Stimulated activated CD4-positive, alpha-beta T cell treated with anti-CD3 and anti-CD28 coated beads, Interleukin-1b, Interleukin-23, amount 100 ng/mL, for 4 hours (primary cell): ENCODE measurements at places on chromosomes 3 and 15.

DNA sequence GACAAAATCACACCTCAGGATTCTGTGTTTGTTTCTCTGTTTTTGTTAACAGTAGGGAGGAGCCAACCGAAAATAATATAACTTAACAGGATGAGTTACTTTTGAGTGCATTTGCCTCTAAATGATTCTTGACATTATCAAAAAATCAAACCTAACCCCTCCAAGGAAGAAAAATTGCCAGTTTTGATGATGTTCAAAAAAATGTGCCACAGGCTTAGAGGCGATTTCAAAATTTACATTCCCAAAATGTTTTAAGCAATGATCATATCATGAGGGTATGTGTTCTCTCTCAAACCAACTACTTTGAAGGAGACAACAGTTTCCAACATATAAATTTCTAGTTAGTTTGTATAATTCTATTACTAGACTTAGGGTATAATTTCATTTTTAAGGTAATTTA is 6.7 kb downstream of the VGLL3 start:
- no peak for DNase-seq

- no peak for DNase-seq
Measured at GRCh38 chr3:154782151-154782550, 298.0 kb upstream of the MME start.

DNA sequence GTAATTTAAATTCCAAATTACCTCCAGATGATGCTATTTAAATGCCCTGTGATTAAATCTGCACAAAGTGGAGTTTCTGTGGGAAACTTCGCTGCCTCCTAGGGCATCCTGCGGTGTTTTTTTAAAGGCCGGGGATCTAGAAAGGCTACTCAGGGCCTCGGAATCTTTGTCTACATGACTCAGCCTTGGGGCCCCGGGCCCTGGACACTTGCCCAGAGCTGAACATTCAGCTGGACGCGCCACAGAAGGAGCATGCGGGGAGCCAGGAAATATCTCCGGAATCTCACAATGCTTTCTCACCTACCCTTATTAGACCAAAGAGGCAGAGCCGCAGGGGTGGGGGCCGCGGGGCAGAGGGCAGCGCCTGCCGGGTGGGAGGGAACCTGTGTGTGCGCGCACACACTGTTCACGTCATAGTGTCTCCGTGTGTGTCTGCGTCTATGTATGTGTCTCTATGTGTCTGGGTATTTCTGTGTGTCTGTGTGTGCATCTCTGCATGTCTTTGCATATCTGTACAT is 145.5 kb upstream of the TPM1 start:
- DNase-seq: no peak

GRCh38 chr3:6416049-6416661 is 444.8 kb upstream of the GRM7 start:
- DNase-seq: no peak

DNA sequence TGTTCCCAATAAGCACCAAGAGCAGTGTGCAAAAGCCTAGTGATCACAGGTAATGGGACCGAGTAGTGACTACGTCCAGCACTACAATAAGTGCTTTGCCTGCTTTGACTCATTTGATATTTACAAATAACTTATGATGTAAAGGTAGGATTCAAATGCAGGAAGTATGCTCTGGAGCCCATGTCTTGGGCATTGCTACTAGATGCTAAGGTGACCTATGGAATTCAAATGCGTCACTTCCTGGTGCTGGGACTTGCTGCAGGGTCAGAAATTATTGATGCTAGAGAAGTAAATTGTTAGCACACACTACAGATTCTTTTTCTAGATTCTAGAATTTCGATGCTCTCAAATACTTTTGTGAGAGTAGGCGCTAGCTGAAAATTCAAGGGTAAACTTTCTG is 101.2 kb upstream of the TSC22D2 start:
- no peak for DNase-seq

DNA sequence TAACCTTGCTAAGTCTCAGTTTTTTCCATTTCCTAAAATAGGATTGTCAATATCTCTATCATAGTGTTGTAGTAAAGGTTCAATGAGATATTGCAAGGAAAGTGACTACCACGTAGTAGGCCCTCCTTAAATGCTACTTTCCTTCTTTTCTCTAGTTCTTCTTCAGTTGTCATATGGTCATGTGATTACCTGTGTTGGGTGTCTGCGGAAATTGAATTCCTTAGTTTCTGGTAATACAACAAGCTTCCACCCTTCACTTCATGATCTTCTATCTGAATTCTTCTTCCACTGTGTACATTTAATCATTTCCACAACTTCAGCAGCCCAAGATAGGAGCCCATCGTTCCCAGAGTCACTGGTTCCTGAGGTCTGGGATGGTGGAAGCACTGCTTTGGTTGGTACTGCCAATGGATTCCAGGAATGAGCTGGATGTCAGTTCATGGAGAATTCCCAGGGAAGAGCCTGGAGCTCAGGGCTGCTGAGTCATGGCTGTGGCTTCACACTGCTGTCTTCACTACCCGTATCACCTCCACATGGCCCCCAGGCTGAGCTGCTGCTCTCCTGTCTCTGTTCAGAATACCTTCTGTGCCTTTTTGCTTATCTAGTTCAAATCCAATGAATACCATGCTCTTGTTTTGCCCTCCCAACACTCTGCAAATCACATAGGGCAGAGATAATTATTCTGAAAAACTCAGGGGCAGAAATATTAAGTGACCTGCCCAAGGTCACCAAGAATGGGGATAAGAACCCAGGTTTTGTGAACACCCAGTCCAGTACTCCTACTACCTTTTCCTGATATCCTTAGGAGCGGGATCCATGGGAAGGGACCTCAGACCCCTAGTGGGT is 98.6 kb downstream of the RPL39L start:
- no peak for DNase-seq

DNA sequence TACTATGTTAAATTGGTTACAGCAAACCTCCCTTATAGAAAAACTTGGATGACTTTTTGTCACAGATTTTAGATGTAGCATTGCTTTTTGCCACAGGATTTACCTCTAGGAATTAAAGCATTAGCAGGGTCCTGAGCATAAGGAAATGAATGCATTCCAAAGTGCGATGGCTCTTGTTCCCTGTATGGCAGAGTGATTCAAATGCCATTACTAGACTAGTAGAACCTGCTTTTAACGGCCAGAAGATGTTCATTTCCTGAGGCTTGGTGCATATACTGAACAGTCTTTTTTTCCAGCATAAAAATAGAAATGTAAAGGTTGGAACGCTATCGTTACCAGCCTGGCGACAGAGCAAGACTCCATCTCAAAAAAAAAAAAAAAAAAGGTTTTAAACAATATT is 59.4 kb downstream of the WNT5A start:
- DNase-seq: no peak

GRCh38 chr3:72533591-72534473 is 314.4 kb downstream of the SHQ1 start:
- DNase-seq: no peak

- DNase-seq: no peak
Measured at GRCh38 chr3:31465999-31466398, 66.7 kb upstream of the STT3B start.

- peak; percentile 69 for DNase-seq
Measured at GRCh38 chr15:52139599-52140462, 27.3 kb upstream of the BCL2L10 start.

DNA sequence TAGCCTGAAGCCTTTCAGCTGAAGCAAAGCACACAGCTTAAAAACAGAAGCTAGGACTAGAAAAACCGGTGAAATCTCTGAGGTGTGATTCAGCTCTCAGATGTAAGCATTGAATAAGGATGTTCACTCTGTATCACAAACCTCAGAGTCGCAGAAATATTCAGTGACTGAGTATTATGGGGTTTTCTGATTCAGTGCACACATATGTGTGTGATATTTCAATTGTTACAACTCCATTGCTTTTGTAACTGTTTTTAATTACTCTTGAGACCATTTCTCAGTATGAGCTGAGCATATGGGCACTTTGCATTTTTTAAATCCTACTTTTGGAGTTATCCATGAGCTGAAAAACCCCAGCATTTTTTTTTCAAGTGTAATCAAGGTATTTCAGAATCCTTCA is 868.8 kb downstream of the NTRK3 start:
- DNase-seq: no peak

- DNase-seq: no peak
Measured at GRCh38 chr3:127036209-127037020, 53.5 kb downstream of the PLXNA1 start.

GRCh38 chr3:108744762-108745161 is 12.4 kb downstream of the RETNLB start:
- no peak for DNase-seq

DNA sequence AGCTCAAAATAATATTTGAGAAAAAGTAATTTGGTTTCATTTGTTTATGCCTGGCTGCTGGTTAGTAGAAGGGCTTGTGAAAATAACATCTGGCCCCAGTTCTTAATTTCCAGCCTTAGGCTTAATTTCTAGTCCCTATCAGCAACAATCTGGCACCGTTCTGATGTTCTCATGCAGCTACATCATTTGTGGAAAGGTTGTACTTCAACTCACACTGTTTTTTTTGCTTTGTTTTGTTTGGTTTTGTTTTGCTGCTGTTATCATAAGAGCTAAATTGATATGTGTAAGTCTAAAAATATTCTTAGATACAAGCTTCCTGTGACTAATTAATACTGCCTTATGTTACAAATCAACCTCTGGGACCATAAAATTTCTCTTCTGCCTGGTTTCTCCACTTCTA is 8.9 kb downstream of the CPA3 start:
- no peak for DNase-seq

DNA sequence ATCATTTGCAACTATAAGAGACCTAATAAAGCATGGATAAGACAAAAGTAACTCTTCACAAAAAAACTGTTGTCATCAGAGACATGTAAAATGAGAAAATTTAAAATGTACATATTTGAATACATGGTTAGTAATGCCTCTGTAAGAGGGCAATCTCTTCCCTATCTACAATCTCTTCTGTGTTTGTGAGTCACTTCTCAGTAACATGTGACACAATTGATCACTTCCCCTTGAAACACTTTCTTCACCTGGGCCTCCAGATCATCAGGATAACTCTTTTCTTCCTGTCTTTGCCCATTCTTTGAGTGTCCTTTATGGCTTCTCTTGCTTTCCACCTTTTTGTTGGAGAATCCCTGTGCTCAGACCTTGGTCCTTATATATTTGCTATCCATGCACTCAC is 50.4 kb downstream of the TFDP2 start:
- no peak for DNase-seq

- DNase-seq: no peak
Measured at GRCh38 chr3:105970283-105970682, 101.5 kb upstream of the CBLB start.

GRCh38 chr3:107663266-107663665 is 140.5 kb downstream of the BBX start:
- no peak for DNase-seq

DNA sequence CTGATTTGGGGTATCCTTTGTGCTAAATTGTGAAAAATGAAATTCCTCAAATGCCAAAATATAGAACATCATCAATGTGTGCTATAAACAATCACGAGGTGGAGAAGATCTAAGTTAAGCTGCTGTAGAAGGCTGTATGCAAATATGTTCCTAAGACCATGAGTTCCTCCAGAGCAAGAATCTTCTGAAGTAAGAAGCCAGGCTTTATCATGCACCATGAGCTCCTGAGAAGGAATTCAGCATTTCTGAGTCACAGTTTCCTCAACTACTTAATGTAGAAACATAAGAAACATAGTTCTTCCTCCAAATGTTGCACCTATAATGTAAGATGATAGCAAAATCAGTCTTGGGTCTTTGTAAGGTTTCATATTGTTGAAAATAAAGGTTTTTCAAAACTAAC is 241.7 kb upstream of the MDFIC2 start:
- no peak for DNase-seq

- no peak for DNase-seq
Measured at GRCh38 chr3:144160627-144161026, 189.0 kb downstream of the DIPK2A start.

DNA sequence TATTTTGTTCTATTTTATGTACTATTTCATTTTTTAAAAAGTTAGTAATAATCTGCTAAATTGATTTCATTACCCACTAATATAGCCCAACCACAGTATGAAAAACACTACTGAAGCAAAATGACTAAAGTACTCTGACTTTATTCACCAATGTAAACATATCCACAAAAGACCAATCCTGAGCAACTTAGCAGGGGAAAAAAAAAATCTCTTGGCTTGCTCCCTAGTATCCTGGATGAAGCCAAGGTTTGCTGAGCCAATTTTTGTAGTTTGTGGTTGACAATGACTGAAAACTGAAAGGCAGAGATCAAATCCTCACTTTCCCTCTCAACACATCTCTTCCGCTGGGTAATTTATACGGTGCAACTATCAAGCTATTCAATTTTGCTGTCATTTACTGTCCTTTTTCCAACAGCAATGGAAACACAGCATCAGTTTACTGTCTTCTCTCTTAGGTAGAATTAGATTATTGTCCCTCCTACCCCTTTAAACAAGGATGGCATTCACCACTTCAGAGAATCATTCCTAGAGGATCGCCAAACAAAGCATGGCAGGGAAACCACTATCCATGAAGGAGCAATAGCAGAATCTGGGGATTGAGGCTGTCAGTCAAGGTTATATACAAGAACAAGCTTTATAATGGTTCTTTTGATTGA is 149.7 kb downstream of the THRB start:
- DNase-seq: no peak

DNA sequence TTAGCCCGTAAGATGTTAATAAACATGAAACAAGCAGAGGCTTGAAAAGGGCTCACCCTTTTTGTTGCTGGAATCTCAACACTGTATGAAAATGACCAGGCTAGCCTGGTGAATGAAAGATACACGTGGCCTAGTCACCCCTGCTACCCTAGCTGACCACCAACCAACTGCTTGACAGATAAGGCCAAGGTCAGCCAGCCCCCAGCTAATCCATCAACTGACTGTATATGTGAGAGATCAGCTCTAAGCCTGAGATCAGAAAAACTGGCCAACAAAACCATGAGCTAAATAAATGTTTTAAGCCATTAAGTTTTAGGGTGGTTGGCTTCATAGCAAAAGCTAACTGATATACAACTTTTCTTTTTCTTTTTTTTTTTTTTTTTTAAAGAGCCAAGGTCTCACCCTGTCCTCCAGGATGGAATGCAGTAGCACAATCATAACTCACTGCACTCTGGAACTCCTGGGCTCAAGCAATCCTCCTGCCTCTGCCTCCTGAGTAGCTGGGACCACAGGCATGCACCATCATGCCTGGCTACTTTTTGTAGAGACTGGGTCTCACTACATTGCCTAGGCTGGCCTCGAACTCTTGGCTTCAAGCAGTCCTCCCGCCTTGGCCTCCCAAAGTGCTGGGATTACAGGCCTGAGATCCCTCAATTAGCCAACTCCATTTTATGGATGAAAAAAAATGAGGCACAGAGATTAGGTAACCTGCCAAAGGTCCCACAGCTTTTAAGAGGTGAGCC is 34.6 kb downstream of the SH3BP5 start:
- no peak for DNase-seq

- DNase-seq: no peak
Measured at GRCh38 chr3:53703630-53704362, 142.4 kb downstream of the CHDH start.

- no peak for DNase-seq
Measured at GRCh38 chr15:95556866-95557225, 773.7 kb upstream of the NR2F2 start.
